HCT116 (cell line): ENCODE measurements at places on chromosomes 6 and 20.

- DNase-seq: no peak
- no peaks in the 10 kb centered on the region for H3K4me1 ChIP-seq
- no peaks in the 10 kb centered on the region for H3K36me3 ChIP-seq
- no peaks in the 10 kb centered on the region for H3K27me3 ChIP-seq
Observed at GRCh38 chr6:143767433-143767832, 75.7 kb upstream of the LTV1 start.

DNA sequence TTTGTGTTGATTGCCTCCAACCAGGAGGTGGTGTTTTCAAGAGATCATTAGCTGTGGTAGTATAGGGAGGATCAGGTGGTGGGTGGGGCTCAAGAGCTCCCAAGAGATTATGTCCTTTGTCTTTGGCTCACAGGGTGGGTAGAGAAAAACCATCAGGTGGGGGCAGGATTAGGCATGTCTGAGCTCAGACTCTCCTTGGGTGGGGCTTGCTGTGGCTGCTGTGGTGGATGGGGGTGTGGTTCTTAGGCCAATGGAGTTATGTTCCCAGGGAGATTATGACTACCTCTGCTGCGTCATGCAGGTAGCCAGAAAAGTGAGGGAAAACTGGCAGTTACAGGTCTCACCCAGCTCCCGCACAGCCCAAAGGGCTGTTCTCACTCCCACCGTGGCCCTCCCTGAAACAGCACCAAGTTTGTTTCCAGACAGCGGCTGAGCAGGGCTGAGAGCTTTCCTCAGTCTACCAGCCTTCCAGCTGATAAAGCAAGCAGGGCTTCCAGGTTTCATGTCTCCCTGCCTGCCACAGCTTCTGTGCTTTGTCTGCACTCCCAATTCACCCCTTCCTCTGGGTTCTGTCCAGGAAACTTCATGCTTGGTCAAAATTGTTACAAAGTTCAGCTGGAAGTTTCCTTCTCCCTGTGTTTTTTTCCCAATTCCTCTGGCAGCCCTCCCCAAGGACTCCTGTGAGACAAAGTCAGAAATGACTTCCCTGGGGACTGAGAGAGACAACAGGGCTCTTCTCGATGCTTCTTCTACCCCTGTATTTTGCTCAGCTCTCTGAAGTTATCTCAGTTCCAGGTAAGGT, 481.1 kb upstream of the MAN1A1 start:
- H3K4me3 ChIP-seq: no peak overlapping the region
- no peaks in the 10 kb centered on the region for H3K27me3 ChIP-seq
- no peak for DNase-seq

GRCh38 chr6:48188158-48188557, 77.2 kb upstream of the PTCHD4 start:
- no peak for DNase-seq
- H3K27ac ChIP-seq: no peak overlapping the region
- no peaks in the 10 kb centered on the region for H3K4me1 ChIP-seq

- H3K27ac ChIP-seq: no peak overlapping the region
- 0 out of 2 replicates have a peak, but pooled peaks cover 3% of the 10 kb centered on the region for H3K27me3 ChIP-seq
- H3K36me3 ChIP-seq: no peaks in the 10 kb centered on the region
- DNase-seq: no peak
Observed at GRCh38 chr20:22473293-22473692, 111.1 kb downstream of the FOXA2 start.

GRCh38 chr6:1222728-1223595, 88.9 kb upstream of the FOXQ1 start:
- no peaks in the 10 kb centered on the region for H3K36me3 ChIP-seq
- H3K27ac ChIP-seq: no peak overlapping the region
- H3K4me1 ChIP-seq: no peaks in the 10 kb centered on the region
- H3K4me3 ChIP-seq: no peak overlapping the region
- no peak for DNase-seq
- H3K27me3 ChIP-seq: no peaks in the 10 kb centered on the region

DNA sequence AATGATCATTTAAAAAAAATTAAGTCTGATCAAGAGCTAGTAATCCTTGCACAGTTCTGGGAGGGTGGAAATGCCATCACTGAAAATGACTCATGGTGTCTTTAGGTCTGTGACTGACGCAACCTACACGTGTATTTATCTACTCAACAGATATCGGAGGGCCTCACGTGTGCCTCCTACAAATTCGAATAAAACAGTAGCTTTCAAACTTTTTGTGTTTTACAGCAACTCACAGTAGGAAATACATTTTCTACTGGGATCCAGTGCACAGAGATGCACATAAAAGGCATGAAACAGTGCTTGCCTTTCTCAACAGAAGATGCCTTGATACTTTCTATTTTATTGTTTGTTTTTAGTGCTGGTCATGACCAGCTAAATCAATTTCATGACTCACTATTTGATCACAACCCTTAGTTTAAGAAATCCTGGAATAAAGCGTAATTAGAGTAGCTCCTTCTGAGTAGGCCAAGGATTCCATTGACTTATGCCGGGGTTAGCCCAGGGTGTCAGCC, 210.0 kb upstream of the SNX9 start:
- DNase-seq: peak; percentile 83
- no peaks in the 10 kb centered on the region for H3K27me3 ChIP-seq
- H3K27ac ChIP-seq: peak overlapping the region; percentile 57
- peak overlapping the region; percentile 15 for H3K4me3 ChIP-seq

GRCh38 chr20:1187605-1188171, 2.9 kb upstream of the TMEM74B start:
- DNase-seq: no peak
- no peak overlapping the region for H3K4me3 ChIP-seq
- H3K27ac ChIP-seq: no peak overlapping the region
- H3K36me3 ChIP-seq: no peaks in the 10 kb centered on the region
- peaks cover 14% of the 10 kb centered on the region; the same call in 1 of the 2 replicates for H3K4me1 ChIP-seq

DNA sequence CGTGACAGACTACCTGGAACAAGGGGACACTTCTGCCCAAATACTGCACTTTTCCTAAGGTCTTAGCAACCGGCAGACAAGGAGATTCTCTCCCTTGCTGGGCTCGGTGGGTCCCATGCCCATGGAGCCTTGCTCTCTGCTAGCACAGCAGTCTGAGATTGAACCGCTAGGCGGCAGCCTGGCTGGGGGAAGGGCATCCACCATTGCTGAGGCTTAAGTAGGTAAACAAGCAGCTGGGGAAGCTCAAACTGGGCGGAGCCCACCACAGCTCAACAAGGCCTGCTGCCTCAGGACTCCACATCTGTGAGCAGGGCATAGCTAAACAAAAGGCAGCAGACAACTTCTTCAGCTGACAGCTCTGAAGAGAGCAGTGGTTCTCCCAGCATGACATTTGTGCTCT, 87.8 kb upstream of the ASCC3 start:
- DNase-seq: no peak
- no peaks in the 10 kb centered on the region for H3K27me3 ChIP-seq
- H3K4me3 ChIP-seq: no peak overlapping the region
- no peaks in the 10 kb centered on the region for H3K4me1 ChIP-seq
- H3K36me3 ChIP-seq: no peaks in the 10 kb centered on the region
- H3K27ac ChIP-seq: no peak overlapping the region

GRCh38 chr20:63968136-63968927, 1.4 kb downstream of the ZNF512B start:
- H3K4me1 ChIP-seq: peaks cover 25% of the 10 kb centered on the region
- peak overlapping the region; percentile 54 for H3K4me3 ChIP-seq
- H3K27ac ChIP-seq: peak overlapping the region; percentile 71; the same call in 1 of the 2 replicates
- H3K27me3 ChIP-seq: no peaks in the 10 kb centered on the region
- 0 out of 2 replicates have a peak, but pooled peaks cover 5% of the 10 kb centered on the region for H3K36me3 ChIP-seq

GRCh38 chr20:55538261-55538908, 466.9 kb downstream of the CBLN4 start:
- H3K27ac ChIP-seq: no peak overlapping the region
- no peak for DNase-seq
- H3K27me3 ChIP-seq: no peaks in the 10 kb centered on the region
- H3K36me3 ChIP-seq: no peaks in the 10 kb centered on the region

GRCh38 chr6:75504465-75505222, 11.0 kb upstream of the FILIP1 start:
- H3K27me3 ChIP-seq: no peaks in the 10 kb centered on the region
- no peaks in the 10 kb centered on the region for H3K4me1 ChIP-seq
- H3K4me3 ChIP-seq: no peak overlapping the region
- no peak overlapping the region for H3K27ac ChIP-seq

- H3K36me3 ChIP-seq: no peaks in the 10 kb centered on the region
- no peak overlapping the region for H3K4me3 ChIP-seq
- no peak for DNase-seq
- no peak overlapping the region for H3K27ac ChIP-seq
Observed at GRCh38 chr6:13141387-13141786, 186.9 kb downstream of the TBC1D7 start.

DNA sequence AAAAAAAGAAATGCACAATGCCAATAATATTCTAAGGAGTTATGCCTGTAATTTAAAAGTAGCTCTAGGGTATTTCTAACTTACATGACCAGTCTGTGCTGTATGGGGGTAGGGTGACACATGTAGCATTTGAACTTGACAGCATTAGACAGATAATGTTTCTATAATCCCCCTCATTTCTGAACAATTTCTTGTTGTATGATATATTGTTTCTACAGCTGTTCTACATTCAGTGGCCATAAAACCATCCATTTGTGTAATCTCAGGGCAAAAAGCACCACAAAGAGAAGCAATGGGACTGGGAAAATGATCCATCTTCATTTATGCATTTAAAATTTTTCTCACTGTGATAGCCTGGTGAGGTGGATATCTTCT, 767.8 kb downstream of the TFAP2A start:
- H3K36me3 ChIP-seq: no peaks in the 10 kb centered on the region
- no peaks in the 10 kb centered on the region for H3K4me1 ChIP-seq
- H3K4me3 ChIP-seq: no peak overlapping the region
- H3K27ac ChIP-seq: no peak overlapping the region
- no peak for DNase-seq
- H3K27me3 ChIP-seq: no peaks in the 10 kb centered on the region

DNA sequence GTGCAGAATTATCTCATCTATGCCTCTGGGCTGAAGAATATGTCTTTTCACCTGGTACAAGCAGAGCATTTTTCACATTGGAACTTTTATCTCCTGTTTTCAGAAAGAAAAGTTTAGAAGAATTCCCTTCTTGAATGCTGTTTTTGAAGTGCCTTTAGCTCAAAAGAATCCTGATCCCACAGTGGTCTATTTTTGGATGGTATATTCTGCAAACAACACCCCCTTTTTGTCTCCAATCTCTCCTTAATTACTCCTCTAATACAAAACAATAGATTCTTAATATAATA, 57.7 kb upstream of the HFE start:
- peak overlapping the region; percentile 98 for H3K27ac ChIP-seq
- no peak overlapping the region for H3K4me3 ChIP-seq
- H3K36me3 ChIP-seq: no peaks in the 10 kb centered on the region

DNA sequence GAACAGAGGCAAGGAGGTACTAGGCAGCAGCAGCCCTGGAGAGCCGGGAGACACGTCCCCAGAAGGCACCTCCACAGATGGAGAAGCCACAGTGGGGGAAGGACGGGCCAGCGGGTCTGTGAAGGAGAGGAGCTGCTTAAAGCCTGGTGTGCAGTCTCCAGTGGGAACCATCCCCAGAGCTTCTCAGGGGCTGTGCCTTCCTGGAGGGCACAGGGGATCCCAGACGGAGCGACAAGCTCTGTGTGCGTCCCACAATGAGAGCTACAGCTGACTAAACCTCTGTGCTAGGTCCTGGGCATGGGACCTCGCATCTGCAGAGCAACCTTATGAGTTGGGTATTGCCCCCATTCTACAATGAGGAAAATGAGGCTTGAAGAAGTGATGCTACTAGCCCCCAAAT, 50.7 kb downstream of the EZR start:
- no peak for DNase-seq
- peaks cover 100% of the 10 kb centered on the region for H3K4me1 ChIP-seq
- peak overlapping the region; percentile 57 for H3K27ac ChIP-seq
